ENCODE measurements at places on chromosomes 11 and 22.

DNA sequence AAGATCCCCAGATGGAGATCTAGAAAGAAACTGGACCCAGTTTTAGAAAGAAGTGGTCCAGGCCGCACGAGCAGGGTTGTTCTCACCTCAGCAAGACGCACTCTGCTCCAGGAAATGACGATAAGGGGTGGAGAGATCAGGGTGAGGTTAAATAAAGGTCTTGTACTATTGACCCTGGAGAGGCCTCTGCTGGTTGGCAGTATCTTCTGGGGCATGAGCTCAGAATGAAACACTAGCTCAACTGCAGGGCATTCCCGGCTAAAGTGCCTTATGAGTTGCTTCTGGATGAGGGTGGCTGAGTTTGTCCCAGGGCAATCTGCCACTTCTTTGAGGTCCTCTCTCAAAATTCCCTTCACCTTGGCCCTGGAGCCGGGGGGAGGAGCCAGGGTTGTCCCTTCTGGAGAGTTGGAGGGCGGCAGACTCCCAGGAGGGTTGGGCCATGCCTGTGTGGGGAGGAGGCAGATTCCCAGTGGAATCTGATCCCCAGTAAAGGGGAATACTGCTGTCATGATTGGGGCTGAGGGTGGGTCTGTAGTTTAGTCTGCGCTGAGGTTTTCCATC, 10.9 kb downstream of the USP2 start:
- no peak for DNase-seq

DNA sequence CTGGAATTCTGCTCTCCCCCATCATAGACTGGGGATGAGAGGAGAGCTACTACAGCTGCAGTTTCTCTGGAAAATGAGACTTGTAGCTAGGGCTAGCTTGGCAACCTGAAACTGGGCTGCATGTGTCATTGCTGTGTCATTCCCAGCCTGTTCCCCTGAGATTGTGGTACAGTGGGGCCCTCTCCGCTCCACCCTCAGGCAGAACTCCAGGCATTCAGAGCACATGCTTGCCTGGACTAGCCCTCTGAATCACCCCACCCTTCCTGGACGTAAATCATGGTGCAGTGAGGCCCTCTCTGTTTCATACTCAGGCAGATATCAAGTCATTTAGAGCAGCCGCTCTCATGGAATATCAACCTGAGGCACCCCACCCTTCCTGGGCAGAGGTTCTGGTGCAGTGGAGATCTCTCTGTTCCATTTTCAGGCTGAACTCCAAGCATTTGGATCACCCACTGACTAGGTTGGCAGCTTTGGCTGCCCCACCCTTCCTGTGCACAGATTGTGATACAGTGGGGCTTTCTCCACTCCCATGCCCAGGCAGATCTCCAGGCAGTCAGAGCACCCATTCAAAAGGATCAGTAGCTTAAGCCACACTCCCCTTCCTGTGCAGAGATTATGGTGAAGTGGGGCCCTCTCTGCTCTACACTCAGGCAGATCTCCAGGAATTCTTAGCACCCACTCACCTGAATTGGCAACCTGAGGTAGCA, 274.4 kb downstream of the C11orf87 start:
- no peak for DNase-seq

GRCh38 chr11:11998091-11998781, 10.2 kb downstream of the DKK3 start:
- DNase-seq, result no peak

DNA sequence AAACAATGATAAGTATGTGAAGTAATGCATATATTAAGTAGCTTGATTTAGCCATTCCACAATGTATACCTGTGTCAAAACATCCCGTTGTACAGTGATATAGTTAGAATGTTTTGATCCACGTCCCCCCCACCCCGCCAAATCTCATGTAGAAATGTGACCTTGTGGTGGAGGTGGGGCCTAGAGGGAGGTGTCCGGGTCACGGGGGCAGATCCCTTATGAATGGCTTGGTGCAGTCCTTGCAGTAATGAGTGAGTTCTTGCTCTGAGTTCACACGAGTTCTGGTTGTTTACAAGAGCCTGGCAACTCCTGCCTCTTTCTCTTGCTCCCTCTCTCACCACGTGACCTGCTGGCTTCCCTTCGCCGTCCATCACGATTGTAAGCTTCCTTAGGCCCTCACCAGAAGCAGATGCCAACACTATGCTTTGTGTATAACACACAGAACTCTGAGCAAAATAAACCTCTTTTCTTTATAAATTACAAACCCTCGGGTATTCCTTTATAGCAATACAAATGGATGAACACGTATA, 41.6 kb downstream of the FANCF start:
- DNase-seq, result no peak
